ENCODE measurements at places on chromosomes 5 and 9.

- no peak for DNase-seq
Observed at GRCh38 chr5:618450-618849, 6.3 kb downstream of the CEP72 start.

DNA sequence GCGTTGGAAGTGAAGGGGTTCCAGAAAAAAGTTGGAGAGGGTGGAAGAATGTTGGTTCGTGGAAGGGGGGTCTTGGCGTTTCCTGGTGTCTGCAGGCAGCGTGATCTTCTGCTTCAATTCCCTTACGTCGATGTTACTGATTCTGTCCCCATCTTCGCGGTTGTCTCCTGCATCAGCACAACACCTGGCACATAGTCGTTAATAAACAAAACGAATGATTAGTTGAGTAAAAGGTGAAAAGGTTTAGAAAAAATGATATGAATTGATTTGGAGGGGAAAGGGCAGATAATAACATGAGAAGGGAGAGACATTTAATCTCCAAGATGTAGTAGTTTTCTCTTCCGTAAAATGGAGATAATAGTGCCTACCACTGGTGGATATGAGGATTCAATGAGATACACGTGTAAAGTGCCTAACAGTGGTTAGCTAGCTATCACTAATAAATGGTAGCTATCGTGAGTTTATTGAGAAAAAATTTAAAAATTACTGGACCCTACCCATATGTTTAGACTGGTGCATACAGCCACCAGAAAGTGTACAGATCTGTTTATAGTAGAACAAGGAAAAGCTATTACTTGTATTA, 556 bp downstream of the MTREX start:
- no peak for DNase-seq

DNA sequence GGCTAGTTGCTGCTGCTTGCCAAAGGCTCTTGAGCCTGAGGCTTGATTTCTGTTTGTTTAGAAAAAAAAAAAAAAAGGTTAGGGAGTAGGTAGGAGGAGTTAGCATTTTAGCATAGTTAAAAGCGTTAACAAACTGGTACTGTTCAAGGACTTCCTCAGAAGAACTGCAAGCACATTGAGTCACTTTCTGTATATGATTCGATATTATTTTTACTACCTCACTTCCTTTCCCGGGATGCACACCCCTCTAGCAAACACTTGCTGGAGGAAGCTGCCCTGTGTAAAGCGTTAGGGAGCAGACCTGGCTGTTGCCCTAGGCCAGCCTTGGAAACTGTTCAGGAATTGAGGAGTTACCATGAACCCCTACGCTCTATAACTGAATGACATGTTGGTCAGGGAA, 15.7 kb upstream of the CEP120 start:
- DNase-seq, result no peak

- DNase-seq, result no peak
Observed at GRCh38 chr5:1435369-1435768, 9.9 kb downstream of the SLC6A3 start.
